ENCODE measurements at places on chromosomes 13 and 19.

GRCh38 chr19:50992666-50993035 is 8.8 kb downstream of the KLK8 start:
- no peak for DNase-seq

DNA sequence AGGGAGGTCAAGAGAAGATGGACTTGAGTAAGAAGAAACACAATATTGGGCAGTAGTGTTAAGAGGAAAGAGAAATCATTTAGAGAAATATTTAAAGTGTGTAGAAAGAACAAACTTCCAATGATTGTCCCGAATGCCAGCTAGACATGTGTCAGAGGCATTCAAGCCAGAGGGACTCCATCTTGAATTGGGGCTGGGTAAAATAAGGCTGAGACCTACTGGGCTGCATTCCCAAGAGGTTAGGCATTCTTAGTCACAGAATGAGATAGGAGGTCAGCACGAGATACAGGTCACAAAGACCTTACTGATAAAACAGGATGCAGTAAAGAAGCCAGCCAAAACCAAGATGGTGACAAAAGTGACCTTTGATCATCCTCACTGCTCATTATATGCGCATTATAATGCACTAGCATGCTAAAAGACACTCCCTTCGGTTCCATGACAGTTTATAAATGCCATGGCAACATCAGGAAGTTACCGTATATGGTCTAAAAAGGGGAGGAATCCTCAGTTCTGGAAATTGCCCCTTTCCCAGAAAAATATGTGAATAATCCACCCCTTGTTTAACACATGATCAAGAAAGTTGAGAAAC is 127.0 kb upstream of the IPO5 start:
- no peak for DNase-seq

DNA sequence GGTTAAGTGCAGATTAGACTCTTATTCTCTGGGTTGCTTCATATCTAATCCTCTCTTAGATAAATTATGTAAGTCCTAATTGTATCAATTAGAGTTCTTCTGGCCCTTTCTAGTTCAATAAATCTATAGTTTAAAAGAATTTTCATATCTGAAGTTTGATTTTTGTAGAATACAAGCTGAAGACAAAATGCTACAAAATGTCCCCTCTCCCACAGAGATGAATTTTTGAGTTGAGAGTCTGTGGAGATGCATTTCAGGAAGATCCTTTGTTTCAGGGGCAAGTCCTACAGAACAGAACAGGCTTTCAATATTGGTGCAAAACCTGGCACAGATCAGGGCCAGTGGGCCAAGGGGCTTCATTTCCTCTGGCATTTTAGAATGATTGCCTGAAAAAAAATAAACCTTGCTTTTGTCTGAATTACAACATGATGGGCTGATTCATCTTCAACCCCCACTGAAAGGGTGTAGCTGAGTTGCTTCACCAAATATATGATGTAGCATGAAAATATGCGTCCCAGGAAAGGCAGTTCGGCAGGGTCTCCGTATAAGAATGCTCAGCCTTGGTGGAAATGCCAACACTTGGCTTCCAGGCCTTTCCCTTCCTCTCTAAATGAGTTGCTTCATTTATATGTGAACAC is 6.4 kb upstream of the IPO5 start:
- no peak for DNase-seq

DNA sequence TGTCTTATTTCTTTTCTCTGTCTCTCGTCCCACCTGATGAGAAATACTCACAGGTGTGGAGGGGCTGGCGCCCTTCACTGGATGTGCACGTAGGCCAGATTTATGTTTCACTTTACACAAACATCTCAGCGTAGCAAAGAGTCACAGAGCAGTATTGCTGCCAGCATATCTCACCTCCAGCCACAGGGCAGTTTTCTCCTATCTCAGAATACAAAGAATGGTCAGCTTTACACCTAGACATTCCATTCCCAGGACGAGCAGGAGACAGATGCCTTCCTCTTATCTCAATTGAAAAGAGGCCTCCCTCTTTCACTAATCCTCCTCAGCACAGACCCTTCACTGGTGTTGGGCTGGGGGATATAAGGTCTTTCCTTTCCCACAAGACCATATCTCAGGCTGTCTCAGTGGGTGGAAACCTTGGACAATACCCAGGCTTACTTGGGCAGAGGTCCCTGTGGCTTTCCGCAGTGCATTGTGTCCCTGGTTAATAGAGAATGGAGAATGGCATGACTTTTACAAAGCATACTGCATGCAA is 7.2 kb upstream of the ZNF611 start:
- DNase-seq = no peak

- peak; percentile 66 for DNase-seq
Observed at GRCh38 chr19:7799640-7800355, 30.2 kb upstream of the EVI5L start.

GRCh38 chr13:49185264-49185663 is 34.9 kb upstream of the MLNR start:
- DNase-seq = no peak

GRCh38 chr13:92838786-92839185 is 387.8 kb upstream of the GPC6 start:
- no peak for DNase-seq

GRCh38 chr13:45340422-45341033 is 455 bp downstream of the TPT1 start:
- DNase-seq = peak; percentile 81

DNA sequence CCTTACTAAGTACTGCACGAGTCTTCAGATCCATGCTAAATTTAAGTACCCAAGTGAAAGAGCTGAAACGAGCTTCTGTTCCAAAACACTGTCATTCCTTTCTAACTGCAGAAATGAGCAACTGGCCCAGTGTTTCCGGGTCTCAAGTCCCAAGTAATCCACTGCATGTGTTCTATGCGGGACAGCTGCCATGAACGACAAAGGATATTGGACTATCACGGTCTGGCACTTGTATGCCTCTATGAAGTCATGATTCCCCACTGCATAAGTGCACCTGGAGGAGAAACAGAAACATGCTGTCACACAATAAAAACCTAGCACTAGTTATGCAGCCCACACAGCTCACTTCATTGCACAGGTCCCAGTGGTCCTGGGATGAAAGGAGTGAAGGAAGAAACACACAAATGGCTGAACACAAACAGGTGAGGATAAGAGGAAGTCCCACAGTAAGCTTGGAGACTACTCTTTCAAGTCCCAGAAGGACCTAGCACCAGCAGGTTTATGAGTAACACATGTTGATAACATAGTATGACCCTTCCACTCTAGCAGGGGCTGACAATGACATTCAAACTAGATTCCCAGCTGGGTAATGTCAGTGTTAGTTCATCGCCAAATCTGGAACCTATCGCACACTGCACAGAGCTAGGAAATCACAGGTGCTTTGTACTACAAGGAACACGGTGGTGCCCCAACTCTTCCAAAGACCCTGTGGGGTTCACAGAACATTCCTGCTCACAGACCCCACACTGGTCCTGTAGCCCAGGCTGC is 11.3 kb downstream of the PCID2 start:
- DNase-seq = no peak

DNA sequence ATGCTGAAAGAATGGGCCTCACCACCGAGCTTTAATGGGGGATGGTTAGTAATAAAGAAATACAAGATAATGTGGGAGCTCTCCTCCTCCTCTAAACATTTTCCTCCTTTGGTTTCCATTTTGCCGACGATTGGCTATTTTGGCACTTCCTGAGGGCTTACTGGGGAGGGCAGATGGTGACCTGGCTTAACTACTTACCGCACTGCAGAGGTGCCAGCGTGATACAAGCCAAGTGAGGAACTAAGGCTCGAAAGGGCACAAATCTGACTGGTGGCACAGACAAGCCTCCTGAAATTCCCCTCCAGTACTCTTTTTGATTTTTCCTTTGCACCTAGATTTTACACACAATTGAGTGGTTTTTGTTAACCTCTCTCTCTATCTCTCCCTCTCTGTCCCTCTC is 53.3 kb upstream of the RAP2A start:
- no peak for DNase-seq

DNA sequence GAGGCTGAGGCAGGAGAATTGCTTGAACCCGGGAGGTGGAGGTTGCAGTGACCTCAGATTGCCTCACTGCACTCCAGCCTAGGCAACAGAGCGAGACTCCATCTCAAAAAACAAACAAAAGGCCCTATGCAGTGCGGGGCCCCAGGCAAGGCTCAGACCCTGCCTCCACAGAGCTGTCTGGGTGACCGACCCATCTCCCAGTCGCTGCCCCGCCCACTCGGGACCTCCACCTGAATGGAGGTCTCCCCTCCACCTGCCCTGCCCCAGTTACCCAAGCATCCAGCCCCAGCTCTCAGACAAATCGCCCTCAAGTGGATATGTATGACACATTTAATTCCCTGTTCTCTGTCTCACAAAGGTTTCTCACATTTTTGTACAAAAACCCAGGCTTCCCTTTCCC is 2.2 kb upstream of the GARIN5B start:
- DNase-seq = no peak

- DNase-seq = no peak
Observed at GRCh38 chr13:44331912-44332851, 41.4 kb upstream of the SERP2 start.

GRCh38 chr13:94232161-94232950 is 247.1 kb downstream of the DCT start:
- DNase-seq = no peak

- no peak for DNase-seq
Observed at GRCh38 chr13:31761951-31762350, 22.6 kb downstream of the RXFP2 start.

DNA sequence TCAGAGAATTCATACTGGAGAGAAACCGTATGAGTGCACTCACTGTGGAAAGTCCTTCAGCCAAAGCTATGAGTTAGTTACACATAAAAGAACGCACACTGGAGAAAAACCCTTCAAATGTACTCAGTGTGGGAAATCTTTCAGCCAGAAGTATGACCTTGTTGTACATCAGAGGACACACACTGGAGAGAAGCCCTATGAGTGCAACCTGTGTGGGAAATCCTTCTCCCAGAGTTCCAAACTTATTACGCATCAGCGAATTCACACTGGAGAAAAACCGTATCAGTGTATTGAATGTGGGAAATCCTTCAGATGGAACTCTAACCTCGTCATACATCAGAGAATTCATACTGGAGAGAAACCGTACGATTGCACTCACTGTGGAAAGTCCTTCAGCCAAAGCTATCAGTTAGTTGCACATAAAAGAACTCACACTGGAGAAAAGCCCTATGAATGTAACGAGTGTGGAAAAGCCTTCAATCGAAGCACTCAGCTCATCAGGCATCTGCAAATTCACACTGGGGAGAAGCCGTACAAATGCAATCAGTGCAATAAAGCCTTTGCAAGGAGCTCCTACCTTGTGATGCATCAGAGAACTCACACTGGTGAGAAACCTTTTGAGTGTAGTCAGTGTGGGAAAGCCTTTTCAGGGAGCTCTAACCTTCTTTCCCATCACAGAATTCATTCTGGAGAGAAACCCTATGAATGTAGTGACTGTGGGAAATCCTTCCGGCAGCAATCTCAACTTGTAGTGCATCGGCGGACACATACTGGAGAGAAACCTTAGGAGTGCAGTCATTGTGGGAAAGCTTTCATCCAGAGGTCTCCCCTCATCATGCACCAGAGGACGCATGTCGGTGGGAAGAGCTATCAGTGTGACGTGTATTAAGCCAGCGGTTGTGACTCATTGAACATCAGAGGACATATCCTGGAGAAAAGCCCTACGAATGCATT is 16.5 kb upstream of the ZNF8 start:
- DNase-seq = no peak

DNA sequence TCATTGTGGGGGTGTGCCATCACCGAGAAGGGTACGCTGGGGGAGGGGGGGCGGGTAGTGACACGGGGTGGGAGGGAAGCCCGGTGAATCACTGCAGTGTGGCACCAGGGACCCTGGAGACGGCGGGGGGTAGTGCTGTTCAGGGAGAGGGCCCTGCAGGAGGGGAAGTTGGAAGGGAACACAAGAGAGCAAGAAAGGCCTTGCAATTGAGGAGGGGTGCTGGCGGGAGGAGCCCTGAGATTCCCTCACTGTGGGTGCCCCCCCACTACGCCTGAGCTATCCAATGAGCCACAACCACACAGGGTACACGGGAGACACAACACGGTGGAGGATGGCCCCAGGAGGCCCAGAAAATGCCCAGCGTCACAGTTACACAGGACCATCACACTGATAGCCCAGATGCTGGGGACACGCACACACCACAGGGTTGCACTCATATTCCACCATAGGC is 516 bp upstream of the ATP1A3 start:
- DNase-seq = no peak

GRCh38 chr19:50416034-50416977 is 2.4 kb upstream of the SPIB start:
- DNase-seq = no peak

- no peak for DNase-seq
Observed at GRCh38 chr13:112330479-112331381, 45.4 kb upstream of the SPACA7 start.

DNA sequence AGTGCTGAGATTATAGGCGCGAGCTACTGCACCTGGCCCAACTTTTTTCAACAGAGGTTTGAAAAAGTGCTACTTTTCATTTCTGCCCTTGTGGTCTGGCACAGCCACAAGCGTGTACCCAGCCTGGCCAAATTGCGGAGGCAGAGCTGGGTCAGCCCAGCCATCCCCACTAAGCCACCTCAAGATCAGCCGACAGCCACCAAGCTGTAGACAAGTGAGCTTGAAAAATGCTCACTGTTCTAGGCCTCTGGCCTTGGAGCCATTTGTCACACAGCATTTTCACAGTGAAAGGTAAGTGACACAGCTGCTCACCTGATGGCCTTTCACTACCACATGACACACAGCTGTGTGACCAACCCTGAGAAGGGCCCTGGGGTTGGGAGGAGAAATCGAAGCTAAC is 27.3 kb downstream of the DNMT1 start:
- no peak for DNase-seq

DNA sequence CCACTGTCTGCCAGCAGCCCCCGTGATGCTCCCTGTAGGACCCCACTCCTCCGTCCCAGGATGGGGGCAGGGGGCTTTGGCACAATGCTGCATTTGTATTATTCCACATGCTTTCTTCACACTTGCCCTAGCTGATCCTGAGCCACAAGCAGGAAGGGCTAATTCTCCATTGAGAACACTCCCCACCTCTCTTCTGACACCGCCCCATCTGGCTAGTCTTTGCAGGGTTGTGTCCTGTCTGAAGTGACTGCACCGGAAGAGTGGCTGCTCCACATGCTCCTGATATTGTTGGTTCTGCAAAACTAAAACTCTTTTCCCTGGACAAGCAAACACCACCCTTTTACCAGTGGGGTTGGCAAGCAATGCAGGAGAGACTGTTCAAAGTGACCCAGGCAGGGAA is 18.0 kb downstream of the ZNF574 start:
- DNase-seq = no peak

DNA sequence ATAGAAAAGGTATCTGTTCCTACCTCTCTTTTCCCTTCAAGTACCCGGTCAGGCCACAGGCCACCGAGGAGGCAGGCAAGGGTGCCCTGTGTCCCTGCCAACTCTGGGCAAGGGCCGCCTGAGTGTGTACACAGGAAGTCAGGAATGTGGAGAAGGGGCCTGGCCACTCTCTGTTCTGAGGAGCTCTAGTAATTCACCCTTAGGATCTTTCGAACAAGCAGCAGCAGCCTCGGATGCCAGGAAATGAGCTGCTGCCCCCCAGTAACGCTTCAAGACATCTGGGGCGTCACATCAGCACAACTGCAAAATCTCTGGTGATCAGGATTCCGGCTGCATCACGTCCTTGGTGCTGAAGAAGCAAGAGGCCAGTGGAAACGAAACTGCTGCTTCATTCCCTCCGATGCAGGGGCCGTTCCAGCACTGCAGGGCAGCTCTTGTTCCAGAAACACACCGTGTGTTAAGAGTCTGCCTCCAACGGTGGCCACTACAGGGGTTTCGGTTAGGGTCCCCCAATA is 2.0 kb downstream of the RAB20 start:
- DNase-seq = no peak

Data from LoVo (cell line).